NCI-H526 treated with DMSO at 0.1 percent for 48 hours (cell line): ENCODE measurements at places on chromosomes 7 and 10.

DNA sequence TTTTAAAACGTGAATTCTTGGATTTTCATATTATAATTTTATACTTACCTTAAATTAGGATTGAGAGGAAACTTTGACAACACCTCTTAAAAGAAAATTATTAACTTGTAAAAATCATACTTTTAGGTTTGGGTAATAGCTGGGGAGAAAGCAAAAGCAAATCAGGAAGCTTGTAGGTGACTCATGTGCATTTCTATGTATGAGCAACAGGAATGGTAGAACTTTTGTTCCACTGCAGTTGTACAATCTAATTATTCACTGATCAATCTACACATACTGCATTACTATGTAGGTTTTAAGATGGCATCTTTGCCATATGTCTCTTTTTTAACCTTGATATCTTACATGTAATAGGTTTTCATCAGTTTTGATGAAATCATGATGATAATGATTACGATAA lies 223.2 kb downstream of the PRKG1 start:
- DNase-seq = no peak

DNA sequence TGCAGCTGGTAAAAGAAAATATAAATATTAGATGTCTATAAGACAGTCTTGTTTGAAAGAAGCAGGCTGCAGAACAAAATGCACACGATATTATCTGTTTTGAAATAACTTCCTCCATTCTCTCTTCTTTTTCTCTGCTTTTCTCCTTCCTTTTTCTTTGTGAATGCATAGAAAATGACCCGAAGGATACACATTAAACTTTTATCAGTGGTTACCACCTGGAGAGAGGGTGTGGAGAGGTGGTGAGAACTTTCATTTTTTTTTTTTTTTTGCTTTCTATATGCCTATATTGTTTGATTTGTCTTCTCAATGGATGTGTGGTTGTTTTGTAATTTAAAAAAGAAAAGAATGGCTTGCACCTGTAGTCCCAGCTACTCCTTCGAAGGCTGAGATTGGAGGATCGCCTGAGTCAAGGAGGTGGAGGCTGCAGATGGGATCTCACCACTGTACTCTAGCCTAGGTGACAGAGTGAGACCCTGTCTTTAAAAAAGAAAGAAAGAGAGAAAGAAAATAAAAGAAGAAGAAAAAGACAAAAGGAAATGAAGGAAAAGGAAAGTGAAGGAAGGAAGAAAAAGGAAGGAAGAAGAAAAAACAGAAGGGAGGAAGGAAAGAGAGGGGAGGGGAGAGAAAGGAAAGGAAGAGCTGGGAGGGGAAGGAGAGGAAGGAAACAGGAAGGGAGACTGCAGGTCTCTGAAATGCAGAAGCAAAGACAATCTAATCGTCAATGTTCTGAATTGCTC lies 64.4 kb downstream of the SAMD9 start:
- DNase-seq = no peak

- no peak for DNase-seq
Observed at GRCh38 chr10:99682752-99683151, 23.4 kb downstream of the ENTPD7 start.

DNA sequence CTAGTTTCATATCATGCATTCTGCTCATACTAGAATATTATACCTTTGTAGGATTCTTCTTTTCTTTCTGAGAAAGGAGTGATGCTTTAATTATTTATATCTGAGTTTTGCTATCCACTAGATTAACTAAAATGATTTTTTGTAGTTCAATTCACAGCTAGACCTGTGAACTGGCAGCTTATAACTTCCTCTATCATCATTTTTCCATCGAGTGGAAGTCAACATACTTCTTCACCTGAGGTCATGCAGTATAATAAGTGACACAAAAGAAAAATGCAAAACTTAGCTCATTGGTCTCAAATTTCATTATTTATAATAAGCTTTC lies 8.0 kb downstream of the LRRN3 start:
- DNase-seq = no peak

DNA sequence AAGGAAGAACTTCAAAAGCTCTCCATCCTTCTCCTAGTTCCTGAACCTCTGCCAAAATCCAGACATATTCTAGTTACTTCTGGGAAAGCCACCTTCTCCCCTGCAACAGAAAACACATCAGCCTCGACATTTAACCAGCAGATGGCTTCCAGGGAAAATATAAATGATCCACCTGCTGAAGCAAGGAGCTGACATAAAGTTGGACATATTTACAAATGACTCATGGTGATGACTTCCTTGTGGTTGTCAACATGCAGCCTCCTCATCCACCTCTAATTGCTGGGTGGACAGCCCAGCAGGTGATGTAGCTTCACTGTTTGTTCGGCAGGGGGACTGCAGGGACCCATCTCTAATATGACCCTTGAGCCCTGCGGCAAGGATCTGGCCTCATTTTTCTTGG lies 266.0 kb downstream of the C7orf25 start:
- no peak for DNase-seq

GRCh38 chr7:90473814-90474213 lies 4.4 kb downstream of the PTTG1IP2 start:
- no peak for DNase-seq

DNA sequence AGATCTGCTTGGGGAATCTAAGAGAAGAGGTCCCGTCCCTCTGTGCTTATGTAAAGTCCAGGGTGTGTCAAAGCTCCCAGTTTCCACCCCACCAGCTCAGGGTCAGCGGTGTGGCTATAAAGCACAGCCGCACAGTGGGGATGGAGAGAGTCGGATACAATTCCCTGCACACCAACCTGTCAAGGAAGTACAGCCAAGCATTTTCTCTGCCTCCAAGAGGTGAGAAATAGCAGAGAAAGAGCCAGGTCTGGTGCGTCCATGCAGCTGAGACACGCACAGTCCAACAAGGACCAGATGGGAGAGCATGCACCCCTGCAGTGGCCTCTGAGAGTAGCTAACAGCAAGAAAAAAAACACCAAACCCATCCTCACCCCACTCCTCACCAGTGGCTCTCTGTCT lies 61.3 kb upstream of the WAC start:
- no peak for DNase-seq

GRCh38 chr10:1531883-1532597 lies 205.3 kb downstream of the ADARB2 start:
- DNase-seq = no peak

DNA sequence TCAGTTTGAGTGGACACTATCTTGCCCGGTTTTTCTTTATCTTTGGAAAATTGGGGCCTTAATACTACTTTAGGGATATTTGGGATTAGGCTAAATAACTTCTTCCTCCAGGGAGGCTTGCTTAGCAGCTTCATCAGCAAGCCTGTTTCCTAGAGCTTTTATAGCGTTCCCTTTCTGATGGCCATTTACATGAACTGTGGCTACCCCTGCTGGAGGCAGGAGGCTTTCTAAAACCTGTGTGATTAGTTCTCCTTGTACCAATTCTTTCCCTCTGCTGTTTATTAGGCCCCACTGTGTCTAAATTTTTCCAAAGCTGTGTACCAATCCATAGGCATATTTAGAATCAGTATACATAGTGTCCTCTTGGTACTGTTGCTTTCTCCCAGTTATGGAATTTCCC lies 61.7 kb upstream of the CNTNAP2 start:
- DNase-seq = no peak

DNA sequence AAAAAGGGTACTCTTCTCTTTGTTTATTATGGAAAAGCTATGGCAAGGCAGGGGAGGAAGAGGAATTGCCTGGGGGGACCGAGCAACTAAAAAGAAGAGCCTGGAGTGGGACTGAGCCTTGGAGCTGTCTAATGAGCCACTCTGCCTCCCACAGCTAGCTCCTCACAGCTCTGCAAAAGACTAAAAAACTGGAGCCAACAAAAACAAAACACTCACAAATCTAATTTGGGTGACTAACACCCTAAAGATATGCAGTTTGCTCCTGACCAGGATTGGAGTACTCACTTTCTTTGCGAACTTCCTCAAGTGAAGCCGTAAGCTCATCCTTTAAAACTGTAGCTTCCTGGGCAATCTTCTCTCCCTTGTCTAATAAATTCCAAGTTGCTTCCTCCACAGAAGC lies 89.4 kb downstream of the CTNNA3 start:
- no peak for DNase-seq
